ENCODE measurements at places on chromosomes 1 and 21.

GRCh38 chr1:113787663-113788062 lies 24.6 kb downstream of the RSBN1 start:
- DNase-seq, result no peak

GRCh38 chr1:207017615-207018559 lies 14.7 kb downstream of the C1orf116 start:
- no peak for DNase-seq

- no peak for DNase-seq
Measured at GRCh38 chr21:42684109-42684916, 30.9 kb downstream of the PDE9A start.

GRCh38 chr1:229905652-229906051 lies 161.4 kb upstream of the GALNT2 start:
- no peak for DNase-seq

DNA sequence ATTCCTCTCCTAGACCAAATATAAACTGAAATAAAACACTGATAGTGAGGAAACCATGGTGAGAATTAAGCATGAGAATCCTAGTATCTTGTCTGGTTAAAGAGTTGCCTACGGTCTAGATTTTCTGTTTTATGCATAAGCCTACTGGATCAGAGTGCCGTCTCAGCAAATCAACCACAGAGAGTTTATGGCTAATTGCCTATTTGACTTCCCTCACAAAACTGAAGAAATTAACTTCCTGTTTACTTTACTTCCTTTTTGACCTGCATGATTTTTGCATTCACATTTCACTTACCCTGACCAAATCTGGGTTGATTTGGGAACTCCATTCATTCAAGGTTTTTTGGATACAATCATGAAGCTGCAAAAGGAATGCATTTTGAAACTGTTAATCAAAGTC lies 5.0 kb downstream of the GCLM start:
- no peak for DNase-seq

DNA sequence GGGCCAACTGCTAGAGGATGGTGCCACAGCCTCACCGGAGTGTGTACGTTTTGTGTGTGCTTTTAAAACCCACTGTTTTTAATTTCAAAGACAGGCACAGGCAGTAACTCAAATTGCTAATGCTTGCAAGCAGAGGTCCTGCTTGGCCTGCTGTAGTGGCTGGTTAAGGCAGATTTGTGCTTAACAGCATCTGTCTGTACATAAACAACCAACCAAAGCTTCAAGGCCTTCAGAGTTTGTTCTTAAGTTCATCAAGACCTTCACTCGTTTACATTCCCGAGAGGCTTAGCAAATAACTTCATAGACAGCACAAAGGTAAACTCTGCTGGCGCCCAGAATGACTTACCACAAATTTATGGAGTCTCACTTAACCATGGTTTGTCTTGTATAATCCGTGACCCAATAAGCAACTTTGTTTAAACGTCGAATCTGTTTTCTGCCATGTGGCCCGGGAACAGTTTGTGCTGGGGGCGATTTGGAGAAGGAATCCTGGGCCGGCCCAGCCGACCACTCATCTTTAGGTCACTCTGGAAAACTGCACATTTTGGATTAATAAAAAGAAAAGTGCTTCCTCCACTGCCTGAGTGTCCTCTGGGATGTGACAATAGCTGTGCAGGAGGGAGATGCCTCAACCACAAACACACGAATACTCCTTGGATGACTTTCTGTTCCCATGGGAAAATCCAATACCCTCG lies 58.1 kb downstream of the CAPZB start:
- no peak for DNase-seq

GRCh38 chr1:213103377-213104306 lies 52.6 kb downstream of the RPS6KC1 start:
- DNase-seq, result no peak

DNA sequence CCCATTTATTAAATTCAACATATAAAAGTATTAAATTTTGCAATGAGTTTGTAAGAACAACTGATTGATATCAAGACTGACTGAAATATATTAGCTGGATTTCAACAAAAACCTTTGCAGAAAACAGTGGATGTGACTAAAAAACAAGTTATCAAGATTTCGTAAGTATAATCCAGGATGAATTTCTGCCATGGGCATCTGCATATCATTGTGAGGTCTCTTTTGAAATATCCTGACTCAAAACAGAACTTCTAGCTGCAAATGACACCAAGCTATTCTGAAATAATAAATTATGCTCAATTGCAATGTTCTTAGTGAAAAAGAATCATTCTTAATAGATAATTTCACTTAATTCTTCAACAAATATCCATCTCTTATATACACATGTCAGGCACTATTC lies 52.6 kb downstream of the CD34 start:
- DNase-seq, result no peak

Measured in COR-L47 (cell line).